KG1 (cell line): ENCODE measurements at places on chromosomes 1 and 21.

DNA sequence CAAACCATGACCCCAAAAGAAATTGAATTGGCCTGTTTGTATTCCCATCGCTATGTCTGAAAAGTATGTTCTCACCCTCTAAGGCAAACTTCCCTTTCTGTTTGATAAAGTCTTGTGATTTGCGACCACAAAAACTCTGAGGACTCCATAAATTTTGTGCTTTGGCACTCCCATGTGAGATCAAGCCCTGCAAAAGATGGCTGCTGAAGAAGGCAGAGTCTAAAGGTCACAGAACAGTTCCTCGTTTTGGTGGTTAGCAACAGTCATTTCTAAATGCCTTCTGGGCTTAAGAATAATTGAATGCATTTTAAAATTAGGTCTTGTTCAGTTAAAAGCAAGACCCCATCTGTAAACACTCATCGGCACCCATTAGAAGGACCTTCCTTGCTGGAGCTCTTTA lies 441.6 kb downstream of the OMA1 start:
- no peak for DNase-seq

- DNase-seq, result no peak
Measured at GRCh38 chr1:112458756-112459155, 50.0 kb upstream of the WNT2B start.

DNA sequence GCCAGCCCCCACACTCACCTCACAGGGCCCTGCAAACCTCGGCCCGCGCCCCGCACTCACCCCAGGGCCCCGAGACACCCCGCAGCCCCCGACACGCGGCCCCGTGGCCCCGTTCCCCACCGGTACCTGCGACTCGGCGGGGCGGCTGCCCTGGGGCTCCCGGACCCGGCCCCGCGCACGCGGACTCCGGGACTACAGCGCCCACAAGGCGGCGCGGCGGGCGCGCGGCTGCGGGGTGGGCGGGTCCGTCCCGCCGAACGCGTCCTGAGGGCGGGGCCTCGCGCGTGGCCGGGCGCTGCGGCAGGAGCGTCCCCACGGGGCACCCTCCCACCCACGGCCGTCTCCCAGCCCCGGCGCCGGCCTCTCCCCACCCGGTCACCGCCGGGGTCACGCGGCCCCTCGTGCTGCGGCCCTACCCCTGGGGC lies at the start of gene SLC19A1:
TSS of gene SLC19A1 (minus strand) at position 199 of the 425 bp plus-strand sequence. CDS start 4,481 bp downstream, outside the sequence.
- DNase-seq, result peak; percentile 19

DNA sequence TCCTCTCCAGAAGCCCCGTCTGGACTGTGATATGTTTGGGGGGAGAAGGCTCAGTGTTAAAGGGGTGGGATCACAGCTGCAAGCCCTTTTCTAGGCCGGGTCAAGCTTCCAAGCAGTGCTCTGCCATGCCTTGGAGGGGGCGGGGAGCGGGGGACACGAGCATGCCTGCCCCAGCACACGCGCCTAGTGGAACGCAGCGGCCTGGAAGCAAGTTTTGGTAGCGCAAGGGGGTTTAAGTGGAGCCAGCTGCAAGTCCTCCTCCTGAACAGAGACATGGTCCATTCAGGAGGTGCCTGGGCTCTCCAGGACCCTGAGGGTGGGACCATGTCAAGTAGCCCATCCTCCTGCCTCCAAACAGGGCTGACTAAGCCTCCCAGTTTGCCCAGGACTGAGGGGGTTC lies 112.2 kb downstream of the CASZ1 start:
- no peak for DNase-seq

- no peak for DNase-seq
Measured at GRCh38 chr1:28803662-28804061, 8.3 kb upstream of the OPRD1 start.

GRCh38 chr1:6961905-6962477 lies 176.7 kb downstream of the CAMTA1 start:
- no peak for DNase-seq

GRCh38 chr1:201476670-201477344 lies 7.8 kb upstream of the PHLDA3 start:
- no peak for DNase-seq
